ENCODE measurements at places on chromosomes 6 and 20. TPM values are rescaled to one million over a fixed set of nuclear protein-coding genes. Genes with fewer than 3 reads are reported as not detected.

GRCh38 chr6:10719296-10719963, 3.4 kb upstream of the TMEM14C start:
- H3K4me3 ChIP-seq: no peak overlapping the region
- no peaks in the 10 kb centered on the region for H3K36me3 ChIP-seq
- H3K4me1 ChIP-seq: peaks cover 10% of the 10 kb centered on the region

TXLNB gene
- total RNA-seq: 0.18 TPM

RIMS1 gene
- total RNA-seq: 0.44 TPM

SLC25A27 gene
- total RNA-seq: 3.4 TPM

FAM184A gene
- total RNA-seq: 0.95 TPM

APOM gene
- total RNA-seq: 0.97 TPM

GRCh38 chr20:63188641-63189321, 27.1 kb downstream of the YTHDF1 start:
- no peaks in the 10 kb centered on the region for H3K36me3 ChIP-seq
- no peak overlapping the region for H3K4me3 ChIP-seq
- DNase-seq: no peak
- no peaks in the 10 kb centered on the region for H3K4me1 ChIP-seq
- no peaks in the 10 kb centered on the region for H3K27me3 ChIP-seq

DNA sequence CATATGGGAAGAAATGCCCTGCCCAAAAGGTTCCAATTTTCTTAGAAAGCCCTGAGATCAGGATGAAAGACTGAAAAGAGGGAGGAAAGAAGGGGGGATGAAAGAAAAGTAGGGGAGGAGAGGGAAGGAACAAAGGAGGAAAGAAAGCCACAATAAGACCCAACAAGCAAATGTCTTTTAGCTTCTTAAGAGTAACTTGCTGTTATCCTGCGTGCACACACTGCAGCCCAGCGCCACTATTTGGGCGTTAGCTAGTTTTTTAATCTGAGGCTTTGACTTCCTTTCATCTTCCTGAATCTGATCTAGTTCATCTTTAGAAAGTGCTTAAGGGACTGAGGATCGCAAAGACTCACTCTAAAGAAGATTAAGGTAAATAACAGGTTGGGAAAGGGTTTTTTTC, 77.4 kb upstream of the HDDC2 start:
- no peak overlapping the region for H3K27ac ChIP-seq
- no peaks in the 10 kb centered on the region for H3K36me3 ChIP-seq
- H3K4me1 ChIP-seq: no peaks in the 10 kb centered on the region
- H3K27me3 ChIP-seq: peaks cover 8% of the 10 kb centered on the region
- no peak overlapping the region for H3K4me3 ChIP-seq

GRCh38 chr6:149935246-149935645, 6.6 kb upstream of the ULBP2 start:
- no peak overlapping the region for H3K4me3 ChIP-seq
- no peak overlapping the region for H3K27ac ChIP-seq
- no peaks in the 10 kb centered on the region for H3K36me3 ChIP-seq
- H3K4me1 ChIP-seq: peaks cover 10% of the 10 kb centered on the region

DNA sequence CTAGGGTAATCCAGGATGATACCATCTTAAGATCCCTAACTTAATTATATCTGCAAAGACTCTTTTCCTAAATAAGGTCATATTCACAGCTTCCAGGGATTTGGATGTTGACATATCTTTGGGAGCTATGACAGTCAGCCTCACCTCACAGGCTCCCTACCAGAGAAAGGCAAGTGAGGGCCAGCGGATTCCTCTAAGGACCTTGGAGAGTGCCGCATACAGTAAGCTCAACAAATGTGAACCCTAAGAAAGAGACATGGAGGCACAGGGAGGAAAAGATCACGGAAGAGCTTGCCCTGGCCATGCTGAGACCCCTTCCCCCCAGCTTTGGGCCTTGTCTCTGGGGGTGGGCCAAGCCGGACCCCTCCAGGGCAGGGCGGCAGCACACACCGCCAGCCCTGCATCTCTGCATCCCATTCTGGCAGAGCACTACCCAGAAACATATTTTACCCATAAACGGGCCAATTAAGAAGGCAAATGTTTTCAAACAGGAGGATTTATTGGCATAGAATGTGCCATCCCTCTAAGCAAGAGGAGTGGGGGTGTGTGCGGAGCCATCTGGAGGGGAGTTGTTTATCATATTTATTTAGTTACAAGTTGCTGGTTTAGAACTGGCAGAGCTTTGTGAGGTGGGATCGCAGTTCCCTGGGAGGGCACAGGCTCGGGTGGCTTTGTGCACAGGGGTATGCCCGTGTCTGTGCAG, 55.4 kb downstream of the CHMP4B start:
- peaks cover 2% of the 10 kb centered on the region for H3K27me3 ChIP-seq
- H3K4me3 ChIP-seq: no peak overlapping the region
- H3K4me1 ChIP-seq: no peaks in the 10 kb centered on the region
- no peak for DNase-seq
- H3K27ac ChIP-seq: no peak overlapping the region

- H3K4me3 ChIP-seq: no peak overlapping the region
- no peaks in the 10 kb centered on the region for H3K27me3 ChIP-seq
- H3K4me1 ChIP-seq: no peaks in the 10 kb centered on the region
- H3K36me3 ChIP-seq: no peaks in the 10 kb centered on the region
- DNase-seq: no peak
Measured at GRCh38 chr20:56688106-56688505, 59.0 kb downstream of the TFAP2C start.

WFDC8 gene
- total RNA-seq: not detected

GRCh38 chr6:28696167-28696566, 170.5 kb downstream of the GPX5 start:
- H3K4me1 ChIP-seq: peaks cover 2% of the 10 kb centered on the region
- H3K27ac ChIP-seq: no peak overlapping the region
- DNase-seq: no peak
- H3K36me3 ChIP-seq: no peaks in the 10 kb centered on the region
- H3K27me3 ChIP-seq: peaks cover 41% of the 10 kb centered on the region

DNA sequence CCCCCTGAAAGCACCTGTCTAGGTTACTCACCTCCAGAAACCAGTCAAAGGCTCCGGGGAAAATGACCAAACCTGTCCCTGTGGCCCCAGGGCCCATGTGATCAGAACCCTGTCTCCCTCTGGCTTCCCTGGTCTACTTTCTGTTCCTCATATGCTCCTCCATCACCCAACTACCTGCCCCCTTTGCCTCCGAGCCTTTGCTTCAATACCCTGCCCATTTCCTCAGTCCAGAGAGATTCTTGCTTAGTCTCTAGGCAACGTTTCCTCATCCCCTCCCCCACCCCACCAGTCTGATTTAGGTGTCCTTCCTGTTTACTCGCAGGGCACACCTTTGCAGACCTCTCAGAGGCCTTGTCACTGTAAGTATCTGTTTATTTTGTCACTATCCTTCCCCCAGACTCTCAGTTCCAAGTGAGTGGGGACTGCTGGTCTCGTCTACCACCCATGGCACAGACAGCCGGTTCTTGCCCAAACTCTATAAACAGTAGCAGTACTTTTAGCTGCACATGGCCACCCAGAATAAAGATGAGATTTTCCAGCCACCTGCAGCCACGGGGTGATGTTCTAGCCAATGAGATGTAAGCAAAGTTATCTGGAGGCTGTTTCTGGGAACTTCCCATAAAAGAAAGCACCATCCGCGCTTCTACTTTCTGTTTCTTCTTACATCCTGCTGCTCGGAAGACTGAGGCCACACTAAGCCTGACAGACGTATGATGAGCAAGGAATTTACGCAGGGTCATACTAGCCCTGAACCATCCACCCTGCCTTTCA, 13.3 kb downstream of the ELOVL5 start:
- no peak for DNase-seq
- peaks cover 3% of the 10 kb centered on the region for H3K36me3 ChIP-seq
- peaks cover 7% of the 10 kb centered on the region for H3K4me1 ChIP-seq
- H3K27ac ChIP-seq: no peak overlapping the region
- no peaks in the 10 kb centered on the region for H3K27me3 ChIP-seq
- H3K4me3 ChIP-seq: no peak overlapping the region

DNA sequence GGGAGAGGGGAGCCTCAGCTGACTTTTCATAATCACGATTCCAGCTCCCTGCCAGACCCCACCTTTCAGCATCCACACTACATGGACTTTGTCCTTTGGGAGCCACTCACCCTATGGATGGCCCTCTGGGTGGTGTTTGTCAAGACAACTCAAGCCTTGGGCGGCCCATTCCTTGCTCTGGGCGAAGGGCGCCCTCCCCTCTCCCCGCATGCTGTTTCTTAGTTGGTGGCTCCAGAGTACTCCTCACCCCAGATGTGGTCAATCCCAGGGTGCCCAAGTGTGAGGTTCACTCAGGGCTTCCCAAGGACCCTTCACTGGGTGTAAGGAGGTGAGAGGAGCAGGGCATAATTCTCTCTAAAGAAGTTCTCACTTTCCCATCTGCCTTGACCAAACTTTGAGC, 710.0 kb downstream of the QKI start:
- H3K27ac ChIP-seq: no peak overlapping the region
- no peak overlapping the region for H3K4me3 ChIP-seq
- DNase-seq: no peak
- no peaks in the 10 kb centered on the region for H3K27me3 ChIP-seq
- no peaks in the 10 kb centered on the region for H3K36me3 ChIP-seq

DNA sequence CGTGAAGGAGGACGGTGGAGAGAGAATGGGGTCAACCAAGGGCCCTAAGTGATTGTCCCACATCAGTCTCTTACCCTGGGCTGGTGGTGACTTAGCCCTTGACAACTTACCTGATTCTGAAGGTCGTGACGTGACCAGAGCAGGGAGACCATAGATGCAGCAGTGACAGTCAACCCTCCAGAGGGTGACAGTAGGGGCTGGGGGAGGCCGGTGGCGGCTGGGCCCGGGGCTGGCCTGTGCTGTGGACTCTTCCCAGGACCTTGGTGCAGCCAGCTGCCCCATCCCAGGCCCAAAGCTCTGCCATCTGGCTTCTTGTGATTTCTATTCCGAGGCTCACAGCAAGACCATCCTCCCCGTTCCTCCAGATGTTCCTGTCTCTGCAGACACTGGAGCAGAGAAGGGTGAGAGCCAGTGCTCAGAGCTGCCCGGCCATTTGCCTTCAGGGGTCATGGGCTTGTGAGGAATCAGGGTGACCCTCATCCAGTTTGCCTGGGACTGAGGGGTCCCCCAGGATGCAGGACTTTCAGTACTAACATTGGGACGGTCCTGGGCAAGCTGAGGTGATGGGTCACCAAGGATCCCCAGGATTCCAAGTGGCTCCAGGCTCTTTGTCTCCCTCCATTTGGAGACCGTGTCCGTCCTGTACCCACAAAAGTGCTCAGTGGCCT, 36.0 kb downstream of the SUMO4 start:
- DNase-seq: no peak
- no peaks in the 10 kb centered on the region for H3K27me3 ChIP-seq
- no peak overlapping the region for H3K4me3 ChIP-seq

PACSIN1 gene
- not detected for total RNA-seq

PTCHD4 gene
- 1.9 TPM for total RNA-seq

GRCh38 chr20:14538433-14538832, 201.0 kb upstream of the FLRT3 start:
- no peak for DNase-seq
- no peaks in the 10 kb centered on the region for H3K4me1 ChIP-seq
- no peak overlapping the region for H3K4me3 ChIP-seq
- no peaks in the 10 kb centered on the region for H3K36me3 ChIP-seq
- no peak overlapping the region for H3K27ac ChIP-seq

- no peak overlapping the region for H3K4me3 ChIP-seq
- H3K27me3 ChIP-seq: no peaks in the 10 kb centered on the region
- DNase-seq: no peak
- peaks cover 4% of the 10 kb centered on the region for H3K4me1 ChIP-seq
Measured at GRCh38 chr6:24659561-24659960, 7.1 kb downstream of the TDP2 start.

PHACTR1 gene
- 23.2 TPM for total RNA-seq

GRCh38 chr6:150580489-150580888, 19.2 kb upstream of the PLEKHG1 start:
- H3K27ac ChIP-seq: no peak overlapping the region
- DNase-seq: no peak
- H3K27me3 ChIP-seq: no peaks in the 10 kb centered on the region
- no peak overlapping the region for H3K4me3 ChIP-seq
- H3K4me1 ChIP-seq: no peaks in the 10 kb centered on the region
- H3K36me3 ChIP-seq: no peaks in the 10 kb centered on the region

Data from endothelial cell of umbilical vein (primary cell).